ENCODE measurements at places on chromosomes 13 and 19.
A peak's percentile ranks its signal among the peaks of the same experiment; 100 is the strongest.

DNA sequence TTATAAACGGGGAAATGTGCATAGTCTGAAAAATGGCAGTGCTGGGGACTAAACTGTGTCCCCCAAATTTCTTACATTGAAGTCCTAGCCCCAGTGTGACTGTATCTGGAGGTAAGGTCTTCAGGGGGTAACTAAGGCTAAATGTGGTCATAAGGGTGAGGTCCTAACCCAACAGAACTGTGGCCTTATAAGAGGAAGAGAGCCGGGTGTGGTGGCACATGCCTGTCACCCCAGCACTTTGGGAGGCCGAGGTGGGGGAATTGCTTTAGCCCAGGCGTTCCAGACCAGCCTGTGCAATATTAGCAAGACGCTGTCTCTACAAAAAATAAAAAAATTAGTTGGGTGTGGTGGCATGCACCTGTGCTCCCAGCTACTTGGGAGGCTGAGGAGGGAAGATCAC is 17.8 kb downstream of the PROZ start:
- DNase-seq: no peak

DNA sequence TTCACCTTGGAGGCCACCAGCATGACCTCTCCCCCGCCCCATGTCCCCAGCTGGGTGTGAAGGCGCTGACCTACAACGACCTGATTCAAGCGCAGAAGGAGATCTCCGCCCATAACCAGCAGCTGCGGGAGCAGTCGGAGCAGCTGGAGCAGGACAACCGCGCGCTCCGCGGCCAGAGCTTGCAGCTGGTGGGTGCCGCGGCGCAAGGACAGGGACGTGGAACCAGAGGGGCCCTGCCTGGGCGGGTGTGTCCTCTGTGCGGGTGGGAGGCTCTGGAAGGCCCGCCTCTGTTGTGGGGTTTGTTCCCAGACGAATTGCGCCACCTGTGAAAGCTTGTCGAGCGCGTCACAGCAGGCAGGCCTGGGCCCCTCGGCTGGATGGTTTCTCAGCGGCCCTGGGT is 22.3 kb downstream of the PLEKHJ1 start:
- DNase-seq: peak; percentile 48

GRCh38 chr13:75959861-75960481 is 323.8 kb downstream of the LMO7 start:
- DNase-seq: no peak

DNA sequence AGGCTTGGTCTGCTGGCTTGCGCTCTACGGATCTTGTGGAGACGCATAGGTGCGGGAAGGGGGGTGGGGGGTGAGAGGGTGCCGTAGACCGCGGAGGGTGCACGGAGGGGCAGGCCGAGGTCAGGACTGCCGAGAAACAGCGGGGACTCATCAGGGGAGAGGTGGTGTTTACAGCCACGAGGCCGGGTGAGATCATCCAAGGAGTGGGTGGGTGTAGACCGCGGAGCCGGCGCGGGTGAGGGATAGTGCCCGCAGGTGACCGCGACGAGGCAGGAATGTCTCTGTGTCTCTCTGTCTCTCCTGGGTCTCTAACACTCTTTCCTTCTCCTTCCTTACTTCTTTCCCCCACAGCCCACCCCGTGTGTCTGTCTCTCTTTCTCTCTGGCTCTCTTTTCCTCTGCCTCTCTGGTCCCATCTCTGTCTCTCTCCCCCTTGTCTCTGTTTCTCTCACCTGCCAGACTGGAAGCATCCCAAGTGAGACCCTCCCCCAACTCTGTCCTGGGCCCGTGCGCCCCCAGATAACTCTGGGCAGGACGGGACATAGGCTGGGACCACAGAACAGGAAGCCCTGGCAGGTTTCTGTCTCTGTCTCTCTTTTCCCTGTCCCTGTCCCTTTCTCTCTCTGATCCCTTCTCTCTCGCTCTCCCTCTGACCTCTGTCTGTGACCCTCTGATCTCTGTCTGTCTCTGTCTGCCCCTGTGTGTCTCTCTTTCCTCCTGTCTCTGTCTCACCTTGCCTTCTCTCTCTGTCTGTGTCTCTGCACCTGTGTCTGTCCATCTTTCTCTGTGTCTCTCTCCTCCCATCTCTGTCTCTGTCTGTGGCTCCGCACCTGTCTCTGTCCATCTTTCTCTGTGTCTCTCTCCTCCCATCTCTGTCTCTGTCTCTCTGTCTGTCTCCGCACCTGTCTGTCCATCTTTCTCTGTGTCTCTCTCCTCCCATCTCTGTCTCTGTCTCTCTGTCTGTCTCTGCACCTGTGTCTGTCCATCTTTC is 1.8 kb upstream of the KLK4 start:
- no peak for DNase-seq

DNA sequence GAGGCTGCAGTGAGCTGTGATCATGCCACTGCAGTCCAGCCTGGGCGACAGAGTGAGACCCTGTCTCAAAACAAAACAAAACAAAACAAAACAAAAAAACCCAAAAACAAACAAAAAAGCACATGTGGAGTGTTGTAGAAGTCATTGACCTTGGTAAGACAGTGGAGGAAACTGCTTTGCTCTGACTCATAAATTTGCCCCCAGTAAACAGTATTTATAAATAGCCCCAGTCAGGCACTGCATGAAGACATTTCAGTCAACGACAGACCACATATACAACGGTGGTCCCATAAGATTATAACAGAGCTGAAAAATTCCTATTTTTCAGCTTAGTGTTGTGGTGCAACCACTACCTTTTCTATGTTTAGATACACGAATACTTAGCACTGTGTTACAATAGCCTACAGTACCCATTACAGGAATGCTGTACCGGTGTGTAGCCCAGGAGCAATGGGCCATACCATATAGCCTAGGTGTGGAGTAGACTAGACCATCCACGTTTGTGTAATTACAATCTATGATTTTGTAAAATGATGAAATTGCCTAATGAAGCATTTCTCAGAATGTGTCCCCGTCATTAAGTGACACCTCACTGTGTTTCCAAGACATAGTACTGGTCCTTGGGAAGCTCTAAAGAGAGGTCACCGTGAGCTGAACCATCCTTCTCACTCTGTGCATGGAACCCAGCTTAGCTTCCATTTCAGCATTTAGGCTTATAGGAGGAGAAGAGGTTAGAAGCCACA is 1.1 kb downstream of the ARL11 start:
- DNase-seq: no peak

DNA sequence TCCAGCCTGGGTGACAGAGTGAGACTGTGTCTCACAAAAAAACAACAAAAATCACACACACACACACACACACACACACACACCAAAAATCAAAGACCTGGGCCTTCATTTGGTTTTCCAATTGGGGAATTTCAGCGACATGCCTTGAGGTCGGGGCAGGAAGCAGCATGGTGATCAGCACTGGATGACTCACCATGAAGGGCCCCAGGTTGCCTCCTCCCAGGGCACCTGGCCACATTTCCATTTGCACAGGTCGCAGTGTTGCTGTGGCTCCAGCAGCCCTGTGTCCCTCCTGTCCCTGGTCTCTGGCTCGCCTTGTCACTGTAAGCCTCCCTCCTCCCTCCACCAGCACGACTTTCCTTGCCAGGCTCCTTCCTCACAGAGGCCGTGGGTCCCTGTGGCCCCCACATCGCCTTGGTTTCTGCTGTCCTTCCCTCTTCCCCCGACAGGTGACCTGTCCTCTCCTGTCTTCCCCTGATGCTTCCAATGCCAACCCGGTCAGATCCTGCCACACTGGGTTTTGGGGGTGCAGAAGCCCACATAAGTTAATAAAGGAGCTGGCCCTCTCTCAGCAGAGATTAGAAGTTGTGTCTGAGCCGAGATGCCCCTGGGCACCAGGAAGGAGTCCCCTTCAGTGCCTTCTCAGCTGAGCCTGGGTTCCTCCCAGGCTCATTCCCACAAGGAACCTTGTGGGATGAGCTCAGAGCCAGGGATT is 66.7 kb downstream of the GPR12 start:
- DNase-seq: no peak

DNA sequence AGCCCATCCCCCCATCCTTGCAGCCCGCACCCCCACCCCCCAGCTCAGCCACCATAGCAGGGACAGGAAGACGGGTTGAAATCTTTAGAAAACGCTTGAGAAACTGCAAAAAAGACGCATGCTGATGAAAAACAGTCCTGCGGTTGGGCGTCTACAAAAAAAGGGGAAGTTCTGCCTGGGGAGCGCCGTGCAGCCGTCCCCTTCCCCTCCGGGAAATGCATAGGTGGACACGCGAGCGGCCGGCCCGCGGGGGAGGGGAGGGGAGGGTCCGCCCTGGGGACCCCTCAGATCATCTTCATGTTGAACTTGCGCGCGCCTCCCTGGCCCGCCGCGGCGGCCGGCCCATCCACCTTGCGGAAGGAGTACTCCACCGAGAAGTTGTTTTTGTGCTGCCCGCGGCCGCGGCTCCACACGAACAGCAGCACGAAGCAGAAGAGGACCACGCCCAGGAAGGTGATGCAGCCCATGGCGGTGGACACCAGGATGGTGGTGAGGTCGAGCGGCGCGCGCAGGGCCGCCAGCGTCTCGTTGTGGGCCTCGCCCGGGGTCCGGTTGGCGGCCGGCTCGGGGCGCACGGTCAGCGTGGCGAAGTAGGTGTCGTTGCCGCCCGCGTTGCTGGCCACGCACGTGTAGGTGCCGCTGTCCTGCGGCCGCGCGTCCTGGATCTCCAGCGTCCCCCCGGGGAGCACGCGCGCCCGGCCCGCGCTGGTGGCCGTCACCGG is 7.9 kb upstream of the PEAK3 start:
- DNase-seq: no peak

DNA sequence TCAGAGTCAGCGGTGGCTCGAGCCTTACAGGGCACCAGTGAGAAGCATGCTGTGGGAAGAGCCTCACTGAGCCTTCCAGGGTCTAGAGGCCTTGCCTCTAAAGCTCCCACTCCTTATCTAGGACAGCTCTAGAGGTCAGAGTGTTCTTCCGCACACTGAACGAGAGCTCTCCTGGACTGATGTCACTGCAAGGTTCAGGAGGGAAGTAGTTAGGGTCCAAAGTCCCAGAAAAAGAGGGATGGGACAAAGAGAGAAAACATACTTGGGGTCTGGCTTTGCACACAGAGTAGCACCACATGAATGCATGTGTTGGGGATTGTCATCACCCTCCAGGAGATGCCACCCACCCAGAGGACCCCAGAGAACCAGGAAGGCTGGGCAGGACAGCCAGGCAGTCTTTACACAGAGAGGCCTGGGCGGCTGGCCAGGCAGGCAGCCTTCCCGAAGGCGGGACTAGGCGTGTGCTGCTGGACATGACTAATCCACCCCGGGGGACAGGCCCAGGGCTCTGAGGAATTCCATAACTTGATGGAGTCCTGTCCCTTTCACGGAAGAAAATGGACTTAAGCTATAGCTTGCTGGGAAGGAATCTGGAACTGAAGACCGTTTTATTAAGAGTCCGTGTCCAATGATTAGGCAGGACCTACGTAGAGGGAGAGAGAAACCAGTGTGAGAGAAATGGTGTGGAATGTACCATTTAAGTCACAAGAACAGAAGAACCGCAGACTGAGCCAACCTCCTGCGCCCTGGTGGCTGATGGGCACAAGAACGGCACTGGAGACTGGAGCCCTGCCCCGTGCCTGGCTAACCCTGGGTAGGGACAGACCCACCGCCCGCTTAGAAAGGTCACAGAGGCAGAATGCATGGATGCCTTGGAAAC is 16.6 kb upstream of the EPHX3 start:
- DNase-seq: peak; percentile 94

GRCh38 chr19:12801466-12802266 is at the start of the genes PRDX2 and THSD8:
TSS of gene PRDX2 (minus strand) at chr19:12801800. CDS start at chr19:12801261, 539 bp downstream.
TSS of gene THSD8 (plus strand) at chr19:12802069. CDS start at chr19:12802072, 3 bp downstream.
- DNase-seq: peak; percentile 56

- DNase-seq: no peak
These were observed 349.4 kb downstream of the RFC3 start for GRCh38 chr13:34167347-34167746.

DNA sequence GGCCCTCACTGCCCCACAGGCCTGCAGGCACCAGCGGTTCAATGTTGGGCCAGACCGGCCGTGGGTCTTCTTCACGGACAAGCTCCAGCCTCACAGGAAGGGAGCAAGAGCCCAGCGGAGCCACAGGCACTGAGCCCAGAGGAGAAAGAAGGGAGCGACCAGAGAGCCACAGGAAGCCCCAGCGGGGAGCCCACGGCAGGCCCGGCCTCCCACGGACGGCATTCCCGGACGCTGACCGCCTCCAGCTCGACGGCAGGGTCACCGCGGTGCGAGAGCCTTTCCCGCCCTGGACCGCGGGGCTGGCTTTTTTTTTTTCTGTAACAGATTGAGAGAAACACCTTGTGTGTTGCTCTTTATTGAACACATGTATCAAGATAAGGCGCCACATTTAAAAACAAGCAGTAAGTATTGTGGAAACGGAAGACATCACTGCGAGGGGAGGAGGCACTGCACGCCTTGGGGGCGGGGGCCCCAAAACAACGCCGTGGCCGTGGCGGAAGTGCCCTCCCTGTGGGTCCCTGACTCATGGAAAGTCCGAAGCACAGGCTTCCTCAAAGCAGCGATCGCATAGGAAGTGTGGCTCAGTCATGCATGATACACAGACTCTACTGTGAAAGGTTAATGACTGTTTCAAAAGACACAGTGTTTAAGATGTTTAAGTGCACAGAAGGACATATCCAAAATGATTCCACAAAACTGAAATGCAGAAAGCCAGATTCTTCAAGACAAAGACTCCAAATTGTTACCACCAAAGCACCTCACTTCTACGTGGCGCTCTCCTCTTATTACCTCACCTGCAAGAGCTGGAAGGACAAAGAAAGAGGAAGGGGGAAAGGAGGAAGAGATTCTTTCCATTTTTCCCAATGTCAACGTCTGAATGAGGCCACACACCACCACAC is 3.5 kb downstream of the RASA3 start:
- peak; percentile 94 for DNase-seq

DNA sequence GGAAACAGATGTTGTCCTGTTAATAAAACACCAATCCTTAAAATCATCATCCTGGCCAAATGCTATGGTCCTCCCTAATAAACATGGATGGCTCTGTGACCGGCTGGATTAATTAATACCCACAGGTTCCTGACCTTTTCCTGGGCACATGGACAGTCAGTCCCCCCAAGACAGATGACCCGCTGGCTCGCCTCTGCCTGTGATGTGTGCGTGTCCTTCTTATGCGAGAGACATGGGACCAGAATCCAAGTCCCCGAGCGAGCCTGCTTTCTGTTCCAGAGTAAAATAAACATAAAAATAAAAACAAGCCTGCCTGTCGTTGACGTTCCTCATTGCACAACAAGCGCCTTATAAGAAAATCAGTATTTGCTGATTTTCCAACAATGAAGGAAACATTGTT is 378.3 kb upstream of the TSHZ3 start:
- no peak for DNase-seq

GRCh38 chr13:108618233-108618632 is 11.2 kb upstream of the MYO16 start:
- DNase-seq: no peak

Measured in fibroblast of mammary gland (primary cell).